ENCODE measurements at places on chromosomes 3 and 15. TPM values are rescaled to one million over a fixed set of nuclear protein-coding genes. Genes with fewer than 3 reads are reported as not detected.

GRCh38 chr15:34047893-34048775 is 9.1 kb upstream of the AVEN start:
- H3K27ac ChIP-seq: no peak overlapping the region
- no peak overlapping the region for H3K4me3 ChIP-seq
- no peaks in the 10 kb centered on the region for H3K4me1 ChIP-seq
- no peaks in the 10 kb centered on the region for H3K27me3 ChIP-seq
- no peak for DNase-seq

Gene CHRFAM7A
- total RNA-seq: 8.9 TPM

DNA sequence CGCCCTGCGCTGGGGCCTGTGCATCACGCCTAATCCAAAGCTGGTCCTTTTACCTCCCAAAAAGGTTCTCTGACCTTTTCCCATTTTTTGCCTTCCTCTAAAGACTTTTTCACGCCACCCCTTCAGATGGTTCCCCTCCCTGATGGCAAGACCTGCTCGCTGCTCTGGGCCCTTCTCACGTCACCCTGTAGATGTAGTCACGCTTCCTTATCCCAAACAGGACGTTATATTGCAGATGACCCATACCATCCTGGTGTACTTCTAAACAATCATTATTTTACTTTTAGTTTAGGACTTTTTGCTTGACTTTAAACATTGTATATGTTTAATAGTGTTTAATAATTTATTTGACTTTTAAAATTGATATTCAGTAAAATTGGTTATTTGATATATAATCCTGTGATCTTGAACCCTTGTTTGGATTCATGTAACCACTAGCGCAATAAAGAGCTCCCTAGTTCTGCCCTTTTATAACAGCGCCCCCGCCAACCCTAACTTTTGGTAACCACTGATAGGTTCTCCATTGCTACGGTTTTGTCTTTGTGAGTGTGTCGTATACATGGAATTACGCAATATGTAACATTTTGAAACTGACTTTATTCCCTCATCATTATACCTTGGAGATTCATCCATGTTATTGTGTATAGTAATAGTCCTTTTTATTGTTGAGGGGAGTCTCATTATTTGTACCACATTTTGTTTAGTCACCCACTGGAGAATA is 159.0 kb upstream of the CHRNA7 start:
- no peaks in the 10 kb centered on the region for H3K4me1 ChIP-seq
- no peak for DNase-seq
- H3K27ac ChIP-seq: peak overlapping the region; percentile 74
- no peaks in the 10 kb centered on the region for H3K27me3 ChIP-seq
- H3K4me3 ChIP-seq: peak overlapping the region; percentile 37
- no peaks in the 10 kb centered on the region for H3K36me3 ChIP-seq

DNA sequence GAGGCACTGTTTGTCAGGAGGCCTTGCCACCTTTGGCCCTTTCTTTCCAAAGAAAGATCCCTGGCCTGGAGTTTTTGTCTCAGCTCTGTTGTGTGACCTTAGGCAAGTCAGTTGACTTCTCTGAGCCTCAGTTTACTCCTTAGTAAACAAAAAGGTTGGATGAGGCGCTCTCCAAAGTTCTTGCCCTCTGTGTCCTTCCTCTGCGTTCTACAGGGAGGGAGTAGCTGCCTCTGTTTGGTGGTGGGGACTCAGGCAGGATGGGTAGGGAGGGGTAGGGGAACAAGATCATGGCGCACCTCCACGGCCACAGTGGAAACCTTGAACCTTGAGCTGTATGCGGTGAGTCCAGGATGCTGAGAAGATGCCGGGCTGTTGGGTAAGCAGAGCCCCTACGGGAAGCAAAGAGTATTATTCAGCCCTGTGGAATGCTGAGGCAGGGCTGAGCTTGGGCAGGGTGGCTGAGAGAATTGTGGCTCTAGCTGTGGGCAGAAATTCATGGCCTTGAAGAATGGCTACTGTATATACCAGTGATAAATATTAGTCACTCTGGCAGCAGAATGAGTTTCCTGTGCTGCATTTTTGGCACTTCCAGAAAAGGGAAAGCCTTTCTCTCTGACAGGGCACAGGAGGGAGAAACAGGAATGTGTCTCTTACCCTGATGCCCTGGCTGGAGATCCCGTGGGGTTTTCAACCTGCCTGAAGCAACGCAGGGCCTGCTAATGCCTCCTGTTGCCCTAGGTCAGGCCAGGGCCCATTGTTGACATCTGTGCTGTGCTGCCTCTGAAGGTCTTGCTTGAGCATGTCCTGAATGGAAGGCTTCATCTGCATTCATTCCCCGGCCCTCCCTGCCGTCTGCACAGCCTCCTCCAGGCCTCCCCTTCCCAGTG is 39.9 kb downstream of the SMAD3 start:
- peak overlapping the region; percentile 60 for H3K27ac ChIP-seq
- no peaks in the 10 kb centered on the region for H3K27me3 ChIP-seq
- peak; percentile 61 for DNase-seq
- peaks cover 29% of the 10 kb centered on the region for H3K4me1 ChIP-seq

Gene MEIS2
- total RNA-seq: 124 TPM

Gene XCR1
- not detected for total RNA-seq

- no peak overlapping the region for H3K27ac ChIP-seq
- DNase-seq: no peak
- no peaks in the 10 kb centered on the region for H3K27me3 ChIP-seq
- no peaks in the 10 kb centered on the region for H3K4me1 ChIP-seq
- no peaks in the 10 kb centered on the region for H3K36me3 ChIP-seq
Observed at GRCh38 chr15:63430766-63431451, 49.3 kb upstream of the CA12 start.

- no peak for DNase-seq
- H3K27me3 ChIP-seq: no peaks in the 10 kb centered on the region
- H3K4me1 ChIP-seq: no peaks in the 10 kb centered on the region
- no peak overlapping the region for H3K27ac ChIP-seq
- no peaks in the 10 kb centered on the region for H3K36me3 ChIP-seq
Observed at GRCh38 chr3:110164632-110165369, 827.5 kb upstream of the DPPA4 start.

Gene KBTBD8
- total RNA-seq: 0.98 TPM

Gene PKM
- total RNA-seq: 101 TPM

DNA sequence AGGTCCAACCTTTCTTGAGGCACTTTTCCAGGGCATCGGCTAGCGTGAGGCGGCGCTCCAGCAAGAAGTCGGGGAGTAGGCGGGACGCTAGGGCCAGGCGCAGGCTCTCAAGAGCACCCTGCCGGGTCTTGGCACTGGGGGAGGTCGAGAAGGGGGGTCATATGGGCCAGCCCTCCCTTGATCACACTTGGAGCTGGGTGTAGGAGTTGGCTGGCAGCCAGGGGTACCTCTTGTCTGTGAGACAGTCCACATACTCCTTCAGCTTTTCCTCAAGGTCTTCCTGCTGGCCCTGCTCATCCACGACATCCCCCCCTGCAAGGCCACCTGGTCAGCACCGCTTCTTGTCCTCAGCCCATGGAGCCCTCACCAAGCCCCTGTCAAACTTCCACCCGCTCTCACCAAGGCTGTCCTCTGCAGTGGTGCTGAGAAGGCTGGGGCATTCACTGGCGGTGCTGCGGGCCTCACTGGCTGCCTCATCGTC is 2.0 kb downstream of the IFRD2 start:
- H3K4me3 ChIP-seq: no peak overlapping the region
- no peak for DNase-seq
- H3K27me3 ChIP-seq: no peaks in the 10 kb centered on the region

All from uterus (tissue), 4 donors.